Ascending aorta (tissue), 2 donors: ENCODE measurements at places on chromosomes 7 and 10. TPM values are rescaled to one million over a fixed set of nuclear protein-coding genes. Genes with fewer than 3 reads are reported as not detected.

- no peak for DNase-seq
Observed at GRCh38 chr7:1531263-1531978, 919 bp downstream of the MAFK start.

- DNase-seq = no peak
Observed at GRCh38 chr10:118163217-118163616, 116.5 kb upstream of the RAB11FIP2 start.

GRCh38 chr7:69568266-69568665 is 30.0 kb upstream of the AUTS2 start:
- DNase-seq = no peak

DNA sequence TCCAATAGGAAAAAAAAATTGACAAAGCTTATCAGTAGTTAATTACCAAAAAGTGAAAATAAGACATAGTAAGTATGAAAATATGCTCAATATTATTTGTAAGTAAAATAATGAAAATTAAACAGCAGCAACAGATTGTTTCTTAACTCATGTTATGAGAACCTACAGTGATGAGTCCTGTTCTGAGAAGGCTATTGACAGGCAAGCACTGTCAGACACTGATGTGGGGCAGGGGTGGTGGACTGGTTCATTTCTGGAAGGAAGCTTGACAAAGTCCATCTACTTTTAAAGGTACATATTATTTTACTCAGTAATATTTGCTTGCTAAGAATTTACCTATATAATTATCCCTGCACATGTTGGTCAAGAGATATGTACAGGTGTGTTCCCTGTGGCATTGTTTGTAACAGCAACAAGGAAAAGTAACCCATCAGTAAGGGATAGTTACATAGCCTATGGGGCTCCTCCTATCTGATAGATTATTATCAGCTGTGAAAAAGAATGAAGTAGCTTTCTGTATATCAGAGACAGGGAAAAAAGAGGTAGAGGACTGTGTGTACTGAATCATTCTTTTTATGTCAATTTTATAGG is 161.6 kb downstream of the RTKN2 start:
- no peak for DNase-seq

ZNF398 gene
- total RNA-seq = 19.6 TPM
